Liver (tissue), 10 donors: ENCODE measurements at places on chromosomes 2 and 18. TPM values are rescaled to one million over a fixed set of nuclear protein-coding genes. Genes with fewer than 3 reads are reported as not detected.

The KRTCAP3 gene
- 2.8 TPM for total RNA-seq

The KCNS3 gene
- total RNA-seq, result 2.8 TPM

DNA sequence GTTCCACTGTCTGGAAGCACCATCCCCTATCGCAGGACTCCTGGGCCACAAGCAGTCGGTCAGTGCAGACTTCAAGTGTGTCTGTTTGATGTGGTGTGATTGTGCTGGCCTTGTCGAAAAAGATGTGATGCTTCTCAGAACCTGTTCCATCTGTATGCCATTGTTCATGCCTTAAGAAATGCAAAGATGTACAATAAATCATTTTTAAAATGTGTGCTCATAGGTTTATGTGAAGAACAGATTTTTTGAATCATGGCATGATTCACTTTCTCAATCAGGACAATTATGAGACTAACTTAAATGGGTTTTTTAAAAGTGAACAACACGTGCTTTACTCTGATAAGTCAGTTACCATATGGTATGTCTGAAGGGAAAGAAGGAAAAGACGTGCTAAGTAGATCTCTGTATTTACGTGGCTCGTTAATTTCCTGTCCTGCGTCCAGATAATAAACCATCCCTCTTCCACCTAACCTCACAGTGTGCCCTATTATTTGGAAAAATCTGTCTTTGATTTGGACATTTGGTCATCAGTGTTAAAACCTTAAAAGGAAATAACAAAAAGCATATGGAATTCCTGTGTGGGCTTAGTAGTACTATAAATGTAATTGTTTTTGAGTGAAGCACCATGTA, 54.9 kb downstream of the PRKRA start:
- no peak for DNase-seq
- H3K36me3 ChIP-seq, result no peaks in the 10 kb centered on the region
- H3K27me3 ChIP-seq, result no peaks in the 10 kb centered on the region

The OTX1 gene
- 0.59 TPM for total RNA-seq

The CACNB4 gene
- total RNA-seq, result 0.50 TPM

The CD207 gene
- not detected for total RNA-seq

DNA sequence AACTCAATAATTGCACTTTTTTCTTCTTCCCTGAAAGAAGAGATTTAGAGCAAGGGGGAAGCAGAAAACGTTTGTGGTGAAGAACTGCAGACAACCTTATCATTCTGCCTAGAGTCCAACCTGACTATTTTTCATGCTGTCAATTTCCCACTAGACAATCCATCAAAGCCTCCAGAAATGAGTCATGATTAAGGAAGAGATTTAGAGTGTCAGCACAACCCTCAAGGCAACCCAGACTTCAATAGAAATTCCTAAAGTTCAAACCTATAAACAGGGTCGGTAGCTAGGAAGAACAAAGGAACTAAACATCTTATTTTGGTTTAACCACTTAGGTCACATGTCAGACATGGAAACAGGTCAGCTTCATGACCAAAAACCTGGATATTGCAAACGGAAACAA, 86.9 kb downstream of the SLC25A12 start:
- no peak for DNase-seq
- no peak overlapping the region for H3K27ac ChIP-seq
- no peak overlapping the region for H3K4me3 ChIP-seq
- H3K4me1 ChIP-seq, result no peaks in the 10 kb centered on the region

DNA sequence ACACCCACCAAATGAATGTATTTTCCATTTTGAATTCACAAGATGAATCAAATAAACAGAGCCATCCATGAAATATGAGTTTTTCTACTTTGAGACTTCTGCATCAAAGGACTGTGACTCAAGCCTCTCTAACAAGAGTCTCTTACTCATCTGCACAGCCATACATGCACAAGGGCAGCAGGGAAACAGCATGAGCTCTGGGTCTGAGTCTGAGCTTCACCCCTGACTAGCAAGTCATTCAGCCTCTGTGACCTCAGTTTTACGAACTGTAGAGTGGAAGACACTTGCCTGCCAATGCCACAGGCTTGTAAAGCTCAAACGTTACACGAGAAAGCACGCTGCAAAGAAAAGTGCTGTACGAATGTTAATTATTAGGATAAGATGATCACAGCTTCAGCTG, 42.9 kb downstream of the MREG start:
- H3K36me3 ChIP-seq, result peaks cover 10% of the 10 kb centered on the region
- H3K4me1 ChIP-seq, result no peaks in the 10 kb centered on the region
- no peaks in the 10 kb centered on the region for H3K27me3 ChIP-seq
- no peak overlapping the region for H3K4me3 ChIP-seq
- no peak overlapping the region for H3K27ac ChIP-seq

- H3K27me3 ChIP-seq, result no peaks in the 10 kb centered on the region
- H3K27ac ChIP-seq, result no peak overlapping the region
- no peaks in the 10 kb centered on the region for H3K4me1 ChIP-seq
Observed at GRCh38 chr2:55439101-55439397, 19.4 kb upstream of the CCDC88A start.

GRCh38 chr2:23690421-23691105, 236.4 kb downstream of the ATAD2B start:
- DNase-seq, result no peak
- H3K27ac ChIP-seq, result no peak overlapping the region
- H3K4me1 ChIP-seq, result no peaks in the 10 kb centered on the region
- no peaks in the 10 kb centered on the region for H3K27me3 ChIP-seq
- no peak overlapping the region for H3K4me3 ChIP-seq

DNA sequence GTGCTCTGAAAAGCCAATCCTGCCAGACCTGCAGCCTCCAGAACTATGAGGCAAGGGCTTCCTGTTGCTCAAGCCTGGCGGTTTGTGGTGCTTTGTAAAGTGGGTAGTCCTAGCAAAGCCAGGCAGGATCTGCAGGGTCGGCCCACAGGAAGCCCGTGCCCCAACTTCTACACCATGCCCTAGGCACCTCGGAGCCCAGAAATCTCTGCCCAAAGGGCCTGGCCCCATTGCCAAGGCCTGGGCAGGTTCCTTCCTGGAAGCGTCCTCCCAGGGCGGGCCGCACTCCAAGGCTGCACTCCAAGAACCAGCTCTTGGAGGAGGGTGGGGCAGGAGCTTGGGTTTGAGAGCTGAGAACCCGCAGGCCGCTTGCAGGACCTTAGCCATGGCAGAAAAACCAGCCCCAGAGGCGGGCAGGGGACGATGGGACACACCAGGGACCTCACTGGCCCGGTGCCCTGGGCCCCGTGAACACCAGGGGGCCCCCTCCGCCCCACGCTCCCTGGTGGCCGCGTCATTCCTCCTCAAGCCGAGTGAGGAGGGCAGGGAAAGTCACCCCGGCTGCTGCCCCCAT, 37.2 kb upstream of the ID2 start:
- no peak overlapping the region for H3K4me3 ChIP-seq
- H3K27me3 ChIP-seq, result no peaks in the 10 kb centered on the region
- no peaks in the 10 kb centered on the region for H3K36me3 ChIP-seq
- no peak for DNase-seq
- H3K27ac ChIP-seq, result no peak overlapping the region

GRCh38 chr2:173589604-173590275, 235.1 kb downstream of the CDCA7 start:
- DNase-seq, result no peak
- peaks cover 2% of the 10 kb centered on the region for H3K4me1 ChIP-seq

DNA sequence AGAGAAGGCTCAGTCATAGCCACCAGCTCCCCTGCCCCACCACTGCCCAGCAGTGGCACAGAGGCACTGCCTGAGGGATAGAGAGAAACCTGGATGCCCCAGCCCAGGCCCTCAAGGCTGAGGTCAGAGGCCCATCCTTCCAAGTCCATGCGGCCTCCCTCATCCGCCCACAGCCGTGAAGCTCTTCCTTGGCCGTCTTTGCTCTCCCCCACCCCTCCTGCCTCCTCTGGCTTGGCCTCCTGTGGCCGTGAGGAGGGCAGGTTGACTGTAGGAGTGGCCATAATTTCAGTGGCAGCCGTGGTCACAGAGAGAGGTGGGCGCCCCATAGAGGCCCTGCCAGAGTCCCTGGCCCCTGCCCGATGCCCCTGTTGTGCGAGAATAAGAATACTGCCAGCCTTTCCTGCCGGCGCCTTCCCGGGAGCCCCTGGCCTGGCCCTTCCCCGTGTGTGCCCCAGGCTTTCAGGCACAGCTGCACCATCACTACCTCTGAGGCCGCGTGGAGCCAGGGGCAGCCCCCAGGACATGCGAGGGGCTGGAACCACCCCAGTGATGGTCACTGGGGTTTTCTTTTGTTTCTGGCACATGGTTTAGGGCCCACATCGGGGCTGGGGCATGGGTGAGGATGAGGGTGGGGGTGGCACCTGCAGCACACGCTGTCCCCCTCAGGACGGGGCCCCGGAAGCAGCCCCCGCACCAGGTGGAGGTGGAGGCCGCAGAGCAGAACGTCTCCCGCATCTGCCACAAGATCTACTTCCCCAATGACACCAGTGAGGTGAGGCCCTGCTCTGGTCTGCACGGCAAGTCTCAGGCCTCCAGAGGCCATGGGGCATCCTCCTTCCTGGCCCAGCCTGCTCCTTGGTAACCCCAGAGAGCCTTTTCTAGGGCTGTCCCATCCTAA, 13.1 kb upstream of the GPR17 start:
- H3K27me3 ChIP-seq, result no peaks in the 10 kb centered on the region
- no peaks in the 10 kb centered on the region for H3K4me1 ChIP-seq
- no peak overlapping the region for H3K27ac ChIP-seq
- DNase-seq, result no peak
- H3K4me3 ChIP-seq, result no peak overlapping the region

DNA sequence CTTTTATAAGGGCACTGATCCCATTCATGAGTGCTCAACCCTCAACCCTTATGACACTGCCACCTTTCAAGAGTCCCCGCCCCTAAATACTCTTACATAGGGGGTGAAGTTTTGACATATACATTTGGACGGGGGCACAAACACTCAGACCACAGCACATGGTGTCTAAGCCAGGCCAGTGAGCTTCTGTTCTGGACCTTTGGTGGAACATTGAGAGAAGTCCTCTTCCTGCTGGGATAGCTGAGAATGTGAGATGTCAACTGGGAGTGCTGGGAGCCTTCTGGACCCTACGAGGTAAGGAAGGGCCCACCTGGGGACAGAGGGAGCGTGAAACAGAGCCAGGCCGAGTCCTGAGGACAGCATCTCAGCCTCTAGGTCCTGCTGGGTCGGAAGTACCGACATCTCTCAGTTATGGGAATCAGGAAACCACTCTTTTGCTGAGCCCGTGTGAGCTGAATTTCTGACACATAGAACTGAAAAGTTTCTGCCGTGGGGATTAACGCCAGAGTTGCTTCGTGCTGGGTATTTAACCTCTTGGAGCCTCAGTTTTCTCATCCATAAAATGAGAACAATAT, 114.9 kb downstream of the PDCL3 start:
- no peaks in the 10 kb centered on the region for H3K4me1 ChIP-seq
- H3K27ac ChIP-seq, result no peak overlapping the region
- no peaks in the 10 kb centered on the region for H3K36me3 ChIP-seq
- no peak for DNase-seq
- H3K4me3 ChIP-seq, result no peak overlapping the region
- no peaks in the 10 kb centered on the region for H3K27me3 ChIP-seq

- DNase-seq, result no peak
- no peak overlapping the region for H3K27ac ChIP-seq
- H3K36me3 ChIP-seq, result no peaks in the 10 kb centered on the region
- H3K27me3 ChIP-seq, result no peaks in the 10 kb centered on the region
- H3K4me3 ChIP-seq, result no peak overlapping the region
Observed at GRCh38 chr2:3184167-3184566, 193.5 kb downstream of the EIPR1 start.

DNA sequence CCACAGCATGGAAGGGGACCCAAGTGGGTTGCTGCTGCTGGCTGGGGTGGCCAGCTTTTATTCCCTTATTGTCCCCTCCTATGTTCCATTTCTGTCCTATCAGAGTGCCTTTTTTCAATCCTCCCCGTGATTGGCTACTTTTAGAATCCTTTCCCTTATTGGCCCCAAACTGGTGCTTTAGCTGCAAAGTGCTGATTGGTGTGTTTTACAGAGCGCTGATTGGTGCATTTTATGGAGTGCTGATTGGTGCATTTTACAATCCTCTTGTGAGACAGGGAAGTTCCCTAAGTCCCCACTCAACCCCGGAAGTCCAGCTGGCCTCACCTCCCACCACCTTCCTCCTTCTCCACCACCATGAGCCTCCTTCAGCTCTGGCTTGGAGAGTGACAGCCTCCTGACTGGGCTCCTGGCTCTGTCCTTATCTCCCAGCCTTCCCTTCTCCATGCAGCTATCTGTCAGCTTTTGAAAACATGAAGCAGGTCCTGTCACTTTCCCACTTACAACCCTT, 20.7 kb upstream of the PLB1 start:
- H3K27me3 ChIP-seq, result no peaks in the 10 kb centered on the region
- no peak overlapping the region for H3K27ac ChIP-seq
- no peaks in the 10 kb centered on the region for H3K4me1 ChIP-seq

The TWIST2 gene
- total RNA-seq, result 0.19 TPM

DNA sequence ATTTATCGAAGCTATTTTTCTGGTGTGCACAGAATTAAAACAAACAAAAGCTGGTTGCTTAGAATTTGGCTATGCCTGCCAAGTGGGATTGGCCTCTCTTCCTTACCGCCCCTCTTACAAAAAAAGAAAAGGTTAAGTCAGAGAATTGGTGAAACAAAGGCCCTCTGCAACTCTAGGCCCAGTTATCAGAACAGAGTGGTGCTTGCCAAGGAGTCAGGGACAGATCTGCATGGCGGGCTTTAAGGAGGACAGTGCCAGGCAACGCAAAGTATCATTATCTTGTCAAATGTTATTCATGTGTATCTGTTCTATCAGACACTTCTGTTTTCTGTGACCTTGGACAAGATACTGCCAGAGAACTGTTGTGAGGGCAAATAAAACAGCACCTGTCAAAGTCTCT, 78.3 kb downstream of the TGIF1 start:
- DNase-seq, result no peak
- H3K4me3 ChIP-seq, result no peak overlapping the region
- H3K27ac ChIP-seq, result no peak overlapping the region
- H3K36me3 ChIP-seq, result no peaks in the 10 kb centered on the region

DNA sequence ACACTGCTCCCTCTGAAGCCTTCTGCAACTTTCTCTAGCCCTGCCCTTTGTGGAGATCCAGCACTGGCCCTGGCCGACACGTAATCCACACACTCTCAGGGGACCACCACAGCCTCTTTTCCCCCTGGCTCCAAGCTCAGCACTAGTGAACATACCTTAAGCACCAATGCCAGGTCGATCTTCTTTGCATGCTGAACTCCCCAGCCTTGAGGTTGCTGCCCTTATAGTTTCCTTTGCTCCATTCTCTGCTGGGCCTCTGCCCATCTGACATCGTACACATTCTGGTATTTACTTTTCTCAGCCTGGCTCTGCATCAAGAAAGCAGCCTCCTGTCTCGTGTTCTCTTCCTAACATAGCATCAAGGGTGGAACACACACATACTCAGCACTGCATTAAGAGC, 361.5 kb downstream of the LPIN1 start:
- H3K27me3 ChIP-seq, result no peaks in the 10 kb centered on the region
- H3K4me1 ChIP-seq, result peaks cover 3% of the 10 kb centered on the region
- H3K4me3 ChIP-seq, result no peak overlapping the region

DNA sequence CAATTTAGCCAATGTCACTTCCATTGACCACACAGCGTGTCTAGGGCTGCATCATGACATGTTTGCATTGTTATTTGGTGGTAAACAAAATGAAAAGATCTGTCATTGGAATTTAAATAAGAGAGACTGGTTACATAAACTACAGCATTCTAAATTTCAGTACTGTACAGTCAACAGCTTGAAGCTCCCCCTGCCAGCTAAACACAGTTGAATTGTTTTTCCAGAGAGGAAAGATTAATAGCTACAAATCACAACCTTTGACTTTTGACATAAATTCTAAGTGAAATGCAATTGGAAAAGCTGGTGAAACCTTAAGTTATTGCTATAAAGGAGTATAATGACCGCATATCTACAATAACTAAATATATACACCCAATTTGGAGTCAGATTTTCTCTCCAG, 1600.0 kb upstream of the ACVR2A start:
- peaks cover 3% of the 10 kb centered on the region for H3K4me1 ChIP-seq
- DNase-seq, result no peak

The RAB27B gene
- 4.5 TPM for total RNA-seq

The WDR54 gene
- total RNA-seq, result 1.7 TPM

The SYT4 gene
- not detected for total RNA-seq
